Left lobe of liver (tissue), 2 donors: ENCODE measurements at places on chromosomes 2 and 18. TPM values are rescaled to one million over a fixed set of nuclear protein-coding genes. Genes with fewer than 3 reads are reported as not detected.

- no peak for DNase-seq
Observed at GRCh38 chr2:189566046-189566445, 14.5 kb downstream of the SLC40A1 start.

DNA sequence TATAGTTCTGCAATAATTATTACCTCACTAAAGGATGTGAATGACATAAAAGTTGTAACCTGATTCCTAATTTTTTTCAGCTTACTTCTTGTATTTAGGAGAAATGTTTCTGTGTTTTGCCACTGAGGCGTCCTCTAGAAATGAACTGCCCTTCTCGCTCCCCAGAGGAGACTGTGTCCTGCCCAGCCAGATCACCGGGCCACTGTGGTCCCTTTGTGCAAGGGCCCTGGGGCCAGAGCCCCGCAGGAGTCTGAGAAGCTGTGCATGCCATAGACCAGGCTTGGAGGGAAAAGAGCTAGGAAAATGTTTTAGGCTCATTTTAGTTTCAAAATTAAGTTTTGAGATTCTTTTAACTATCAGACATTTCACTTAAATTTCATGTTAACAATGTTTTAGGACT, 31.1 kb upstream of the LDLRAD4 start:
- no peak for DNase-seq

GRCh38 chr2:133955169-133955568, 298.7 kb upstream of the MGAT5 start:
- DNase-seq: no peak

- DNase-seq: no peak
Observed at GRCh38 chr2:9152975-9153642, 53.5 kb upstream of the ASAP2 start.

DNA sequence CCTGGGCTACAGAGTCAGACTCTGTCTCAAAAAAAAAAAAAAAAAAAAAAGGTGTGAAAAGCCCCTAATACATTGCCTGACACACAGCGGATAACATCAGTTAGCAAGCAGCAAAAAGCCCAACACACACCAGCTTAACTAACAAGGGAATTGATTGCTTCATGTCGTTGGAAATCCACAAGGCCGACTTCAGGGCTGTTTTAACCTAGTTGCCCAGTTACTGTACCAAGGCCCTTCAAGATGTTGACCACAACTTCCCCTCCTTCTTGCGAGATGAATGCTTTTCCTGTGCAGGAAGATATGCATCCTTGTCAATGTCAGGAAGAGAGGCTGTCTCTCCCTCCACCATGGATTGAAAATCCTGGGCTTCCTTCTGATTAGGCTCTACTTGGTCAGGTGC, 202.9 kb downstream of the MIB1 start:
- DNase-seq: no peak

DNA sequence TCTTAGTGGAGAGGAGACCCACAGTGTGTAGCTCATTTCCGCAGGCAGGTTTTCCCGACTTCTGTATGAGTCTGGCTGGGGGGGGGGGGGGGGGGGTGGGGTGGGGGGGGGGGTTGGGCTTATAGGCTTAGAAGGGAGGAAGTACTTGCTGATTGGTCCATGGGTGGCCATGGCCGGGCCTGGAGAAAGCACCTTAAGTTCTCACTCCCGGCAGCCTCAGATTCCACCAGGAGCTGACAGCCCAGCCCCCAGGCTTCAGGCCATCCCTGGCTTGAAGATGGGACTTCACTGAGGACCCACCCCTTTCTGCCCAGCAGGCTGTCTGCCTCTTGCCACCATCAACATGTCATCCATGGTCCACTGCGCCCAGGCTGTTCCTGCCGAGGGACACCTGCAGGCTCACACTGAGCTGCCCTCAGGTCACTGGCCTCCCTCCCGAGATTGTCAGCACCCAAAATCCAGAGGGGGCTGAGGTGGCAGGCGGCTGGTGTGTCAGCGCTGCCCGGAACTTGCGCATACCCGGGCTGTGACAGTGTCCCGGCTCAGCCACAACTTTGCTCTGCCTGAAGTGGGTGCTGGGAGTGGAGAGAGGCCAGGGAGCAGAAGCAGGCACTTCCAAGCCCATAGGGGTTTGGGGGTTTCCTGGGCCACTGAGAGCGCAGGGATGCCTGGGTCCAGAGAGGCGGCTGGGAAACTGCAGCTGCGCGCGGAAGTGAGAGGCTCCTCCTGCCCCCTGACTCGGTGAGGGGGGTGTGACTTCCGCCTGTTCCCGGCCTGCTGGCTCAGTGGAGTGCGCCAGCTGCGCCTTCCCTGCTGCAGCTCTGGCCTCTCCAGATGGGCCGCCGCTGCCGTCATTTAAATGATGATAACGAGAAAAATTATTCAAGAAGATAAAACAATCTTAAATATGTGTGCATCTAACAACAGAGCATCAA, 256.1 kb downstream of the RPRM start:
- no peak for DNase-seq

- DNase-seq: no peak
Observed at GRCh38 chr18:32919799-32920198, 147.0 kb upstream of the KLHL14 start.

- DNase-seq: no peak
Observed at GRCh38 chr2:226828191-226828590, 7.7 kb upstream of the RHBDD1 start.

GRCh38 chr18:9928646-9929259, 14.9 kb downstream of the VAPA start:
- no peak for DNase-seq

The AQP12B gene
- not detected for total RNA-seq

GRCh38 chr2:144211826-144212225, 308.1 kb downstream of the ZEB2 start:
- no peak for DNase-seq

GRCh38 chr2:111139637-111140317, 19.1 kb downstream of the BCL2L11 start:
- DNase-seq: peak; percentile 57

DNA sequence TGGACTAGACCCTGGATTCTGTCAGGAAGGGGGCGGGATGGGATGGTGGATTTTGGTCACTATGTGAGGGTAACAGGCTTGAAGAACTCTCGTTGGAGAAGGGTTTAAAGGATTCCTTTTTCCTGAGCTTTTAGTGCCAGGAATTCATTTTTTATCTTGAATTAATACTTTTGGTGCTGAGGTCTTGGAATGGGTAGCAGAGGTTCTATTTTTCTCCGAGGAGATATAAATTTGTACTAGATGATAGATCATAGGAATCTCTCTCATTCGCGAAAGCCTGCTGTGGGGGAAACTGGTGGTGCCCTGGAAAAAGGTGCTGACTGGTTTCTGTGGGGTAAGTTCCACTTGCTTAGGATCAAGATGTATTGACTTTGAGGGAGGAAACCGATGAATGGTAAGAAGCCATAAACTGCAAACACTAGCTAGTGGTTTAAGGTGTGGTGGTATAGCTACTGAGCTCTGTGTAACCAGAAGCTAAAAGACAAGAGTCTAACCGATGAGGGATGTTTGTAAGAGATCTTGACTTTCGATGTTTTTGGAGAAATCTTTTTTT, 706 bp downstream of the AGPS start:
- no peak for DNase-seq

- no peak for DNase-seq
Observed at GRCh38 chr18:12679183-12679786, 21.4 kb upstream of the SPIRE1 start.

- DNase-seq: no peak
Observed at GRCh38 chr18:33660696-33661310, 82.8 kb downstream of the ASXL3 start.

The CCDC178 gene
- not detected for total RNA-seq

The PID1 gene
- total RNA-seq: 83.3 TPM

DNA sequence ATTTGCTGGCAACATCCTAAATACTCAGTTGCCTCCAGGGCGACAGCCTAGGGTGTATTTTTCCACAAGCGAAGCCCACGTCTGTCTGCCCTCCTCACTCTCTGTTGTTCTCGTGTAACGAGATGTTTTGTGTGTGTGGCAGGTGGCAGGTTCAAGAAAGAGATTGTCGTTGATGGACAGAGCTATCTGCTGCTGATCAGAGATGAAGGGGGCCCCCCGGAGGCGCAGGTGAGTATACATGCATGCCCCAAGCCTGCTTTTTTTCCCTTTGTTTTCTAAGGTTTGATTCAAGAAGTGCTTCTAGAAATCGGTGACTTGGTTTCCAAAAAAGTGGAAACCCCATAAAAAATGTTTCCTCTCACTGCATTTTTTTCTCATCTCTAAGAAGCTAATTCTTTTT, 247.0 kb downstream of the AGAP1 start:
- no peak for DNase-seq

DNA sequence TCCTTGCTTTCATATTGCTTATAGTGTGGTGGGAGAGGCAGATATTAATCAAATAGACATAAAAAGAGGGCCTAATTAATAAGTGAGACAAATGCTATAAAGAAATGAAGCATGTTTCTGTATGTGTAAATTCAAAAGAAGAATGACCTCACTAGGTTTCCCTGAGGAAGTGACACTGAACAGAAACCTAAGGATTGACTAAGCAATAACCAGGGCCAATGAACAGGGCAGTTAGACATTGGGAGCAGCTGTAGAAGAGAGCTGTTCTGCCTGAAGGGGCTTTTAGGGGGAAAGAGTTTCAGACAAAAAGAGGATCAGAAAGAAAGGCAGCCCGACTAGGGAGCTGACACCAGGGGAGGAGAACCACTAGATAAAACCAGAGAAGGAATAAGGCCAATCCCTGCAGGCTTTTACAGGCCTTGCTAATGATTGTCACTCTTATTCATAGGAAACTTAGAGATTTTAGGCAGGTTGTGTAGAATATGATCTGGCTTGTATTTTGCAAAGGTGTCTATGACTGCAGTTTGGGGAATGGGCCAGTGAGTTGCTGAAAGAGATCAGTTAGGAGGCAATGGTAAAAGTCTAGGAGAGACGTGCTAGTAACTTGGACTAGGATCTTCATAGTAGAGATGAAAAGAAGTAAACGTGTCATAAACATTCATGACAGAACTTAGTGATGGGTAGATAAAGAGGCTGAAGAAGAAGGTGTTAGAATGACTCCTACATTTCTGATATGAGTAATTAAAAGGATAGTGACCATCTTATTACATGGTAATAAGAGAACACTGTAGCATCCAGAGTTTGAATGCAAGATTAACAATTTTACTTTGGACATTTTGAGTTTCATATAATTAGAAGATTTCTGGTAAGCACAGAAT, 26.8 kb upstream of the NABP1 start:
- DNase-seq: no peak

The UGT1A5 gene
- 4.6 TPM for total RNA-seq

DNA sequence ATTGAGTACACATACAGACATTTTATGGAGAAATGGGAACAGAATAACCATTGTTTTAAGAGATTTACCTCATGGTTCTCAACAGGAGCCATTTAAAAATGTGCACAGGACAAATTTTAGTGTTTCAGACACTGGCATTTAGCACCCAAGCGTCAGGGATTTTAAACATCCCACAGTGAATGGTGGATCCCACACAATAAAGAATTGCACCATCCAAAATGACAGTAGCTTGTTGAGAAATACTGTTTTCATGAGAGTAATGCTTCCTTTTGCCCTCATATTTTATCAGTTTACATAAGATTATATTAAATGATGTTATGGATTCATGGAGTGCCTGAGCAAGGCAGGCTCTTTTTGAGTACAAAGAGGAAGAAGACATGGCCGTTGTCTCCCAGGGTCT, 54.0 kb downstream of the MFSD6 start:
- no peak for DNase-seq

GRCh38 chr2:128310094-128310716, 8.5 kb downstream of the HS6ST1 start:
- DNase-seq: peak; percentile 41

The SPATA3 gene
- not detected for total RNA-seq

The AMER3 gene
- total RNA-seq: not detected

GRCh38 chr2:158378926-158379325, 77.6 kb downstream of the CCDC148 start:
- DNase-seq: no peak

DNA sequence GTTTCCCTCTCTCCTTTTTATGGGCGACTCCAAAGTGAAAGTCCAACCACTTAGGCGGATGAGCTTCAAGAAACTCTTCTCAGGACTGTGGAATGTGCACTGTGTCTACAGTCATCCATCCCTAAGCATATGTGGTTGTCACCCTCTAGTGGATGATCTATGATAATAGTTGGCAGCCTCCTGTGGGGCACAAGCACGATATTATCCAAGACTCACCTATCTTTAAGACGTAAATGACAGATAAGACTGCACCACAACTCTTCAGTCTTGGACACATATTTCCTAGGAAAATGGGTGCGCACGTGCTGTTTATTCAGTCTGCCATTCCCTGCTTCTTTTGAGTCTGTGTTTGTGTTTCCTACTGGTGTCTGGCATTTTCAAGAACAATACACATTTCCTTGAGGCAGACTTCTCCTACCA, 145.5 kb upstream of the CTAGE1 start:
- no peak for DNase-seq

DNA sequence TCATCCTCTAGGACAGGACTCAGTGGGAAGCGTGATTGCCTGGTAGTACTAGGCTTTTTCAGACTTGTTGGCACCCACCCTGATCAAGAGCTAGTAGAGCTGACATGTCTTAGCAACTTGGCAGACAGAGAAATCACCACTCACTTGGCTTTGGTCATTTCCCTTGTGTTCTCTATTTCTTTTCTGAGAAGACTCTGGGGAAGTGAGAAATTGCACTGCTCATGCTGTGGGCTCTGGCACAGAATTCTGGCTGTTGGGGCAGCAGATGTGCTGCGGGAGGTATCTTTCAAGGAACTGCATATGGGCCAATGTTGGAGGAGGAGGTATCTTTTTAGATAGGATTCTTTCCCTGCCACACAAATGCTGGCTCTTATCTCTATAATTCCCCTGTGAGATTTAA, 529.1 kb upstream of the MEX3C start:
- no peak for DNase-seq

The DYNAP gene
- total RNA-seq: not detected

DNA sequence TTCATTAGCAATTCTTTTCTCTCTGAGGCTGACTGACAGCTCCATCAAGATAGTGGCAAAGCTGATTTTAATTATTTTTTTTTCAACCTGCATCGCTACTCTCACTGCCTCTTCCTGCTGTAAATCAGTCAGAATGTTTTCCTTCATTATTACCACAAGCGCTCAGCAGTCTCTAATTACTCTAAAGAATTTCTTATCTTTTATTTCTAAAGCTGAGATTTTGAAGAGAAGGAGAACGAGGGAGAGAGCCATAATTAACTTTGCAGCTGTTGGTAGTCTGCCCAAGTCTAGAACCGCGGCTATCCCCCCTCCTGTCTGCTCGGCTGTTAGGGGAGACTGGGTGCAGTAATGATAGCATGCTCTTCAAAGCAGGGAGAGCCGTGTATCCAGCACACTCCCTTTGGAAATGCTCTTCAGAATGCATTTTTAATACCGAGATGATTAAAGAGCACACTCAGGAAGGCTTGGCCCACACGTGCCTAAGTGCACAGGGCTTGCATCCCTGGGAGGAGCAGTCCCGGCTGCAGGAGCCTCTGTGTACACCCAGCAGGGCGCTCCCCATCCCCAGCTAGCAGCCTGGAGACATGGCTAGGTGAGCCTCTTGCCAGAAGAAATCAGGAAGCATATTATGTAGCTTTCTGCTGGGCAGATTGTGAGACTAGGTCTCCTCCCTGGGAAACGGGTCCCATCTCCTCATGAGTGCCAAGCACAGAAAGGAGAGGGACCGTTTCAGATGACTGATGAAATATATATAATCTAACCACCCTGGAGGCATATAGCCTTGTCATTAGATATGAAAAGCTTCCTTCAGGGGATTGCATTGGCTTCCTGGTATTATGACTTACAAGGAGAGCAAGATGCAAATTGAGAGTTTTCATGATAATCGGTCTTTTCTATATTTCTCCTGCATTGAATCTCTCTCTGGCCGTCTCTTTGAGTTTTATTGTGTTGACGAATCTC, 555.2 kb downstream of the CMPK2 start:
- no peak for DNase-seq
